Fibroblast of the conjunctiva (primary cell): ENCODE measurements at places on chromosomes 5 and 9.

- DNase-seq = peak; percentile 51
Measured at GRCh38 chr9:129166623-129167557, 11.2 kb downstream of the IER5L start.

DNA sequence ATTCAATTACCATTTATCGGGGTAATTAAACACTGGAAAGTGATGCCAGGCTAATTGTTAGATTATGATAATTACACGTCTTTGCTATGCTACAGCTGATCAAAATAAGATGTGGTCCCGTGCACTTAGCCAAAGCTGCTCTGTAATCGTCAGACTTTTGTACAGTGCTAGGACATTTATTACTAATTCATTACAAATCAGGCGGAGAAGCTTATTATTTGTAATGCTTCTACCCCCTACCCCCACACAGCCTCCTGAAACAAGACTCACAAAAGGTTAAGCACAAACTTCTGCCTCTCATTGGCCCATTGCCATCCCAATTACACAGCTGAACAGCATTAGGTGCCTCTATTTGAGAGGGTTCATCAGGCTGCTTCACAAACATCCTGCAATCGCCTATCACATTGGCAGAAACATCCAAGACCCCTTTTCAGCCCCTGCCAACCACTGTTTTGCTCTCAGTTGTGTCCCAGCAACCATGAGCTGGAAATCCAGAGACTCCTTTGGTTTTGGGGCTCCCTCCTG is 232.7 kb downstream of the EFNA5 start:
- DNase-seq = no peak

DNA sequence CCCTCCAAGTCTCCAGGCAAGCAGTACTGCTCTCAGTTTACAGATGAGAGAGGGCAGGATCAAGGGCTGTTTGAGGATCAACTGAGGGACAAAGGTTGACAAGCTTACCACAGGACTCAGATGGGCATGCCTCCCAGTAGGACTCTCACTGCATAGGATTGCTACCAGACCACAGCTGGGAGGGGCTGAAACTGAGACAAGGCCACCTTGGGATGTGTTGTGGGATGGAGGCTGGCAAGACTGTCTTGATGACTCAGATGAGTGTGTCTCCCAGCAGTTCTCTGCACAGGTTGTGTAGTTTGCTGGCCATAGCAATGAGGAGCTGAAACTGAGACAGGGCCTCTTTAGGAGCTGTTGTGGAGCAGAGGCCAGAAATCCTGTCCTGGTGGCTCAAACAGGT is 222.2 kb upstream of the IRX1 start:
- no peak for DNase-seq

- no peak for DNase-seq
Measured at GRCh38 chr5:10761933-10762775, 1.1 kb upstream of the DAP start.

- no peak for DNase-seq
Measured at GRCh38 chr9:134552349-134552990, 89.1 kb upstream of the COL5A1 start.

DNA sequence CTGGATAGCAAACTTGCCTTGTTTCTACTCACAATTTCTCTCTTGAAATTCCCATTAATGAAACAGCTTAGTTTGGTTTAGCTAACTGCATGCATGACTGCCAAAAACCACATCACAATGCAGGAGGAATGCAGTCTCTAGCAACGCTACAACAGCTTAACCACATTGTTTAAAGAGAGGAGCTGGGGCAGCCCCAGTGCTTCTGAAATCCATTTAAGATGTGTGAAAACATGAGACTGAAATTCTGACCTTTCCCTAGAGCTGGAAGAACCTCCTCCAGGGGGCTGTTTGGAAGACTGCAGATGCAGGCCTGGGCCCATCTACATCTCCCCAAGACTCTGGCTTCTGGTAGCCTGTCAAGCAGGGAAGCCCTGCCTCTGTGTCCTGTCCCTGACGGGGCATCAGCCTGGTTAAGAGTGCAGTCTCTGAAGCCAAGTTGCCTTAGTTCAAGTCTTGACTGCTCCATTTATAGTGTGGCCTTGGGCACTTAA is 157.1 kb downstream of the ZNF462 start:
- DNase-seq = peak; percentile 89

- no peak for DNase-seq
Measured at GRCh38 chr9:6089300-6089699, 73.9 kb upstream of the RANBP6 start.
